Activated CD4-positive, CD25-positive, alpha-beta regulatory T cell treated with anti-CD3 and anti-CD28 coated beads, Interleukin-2, amount 50 U/mL, for 72 hours (primary cell): ENCODE measurements at places on chromosomes 5 and 9.
A peak's percentile ranks its signal among the peaks of the same experiment; 100 is the strongest.

DNA sequence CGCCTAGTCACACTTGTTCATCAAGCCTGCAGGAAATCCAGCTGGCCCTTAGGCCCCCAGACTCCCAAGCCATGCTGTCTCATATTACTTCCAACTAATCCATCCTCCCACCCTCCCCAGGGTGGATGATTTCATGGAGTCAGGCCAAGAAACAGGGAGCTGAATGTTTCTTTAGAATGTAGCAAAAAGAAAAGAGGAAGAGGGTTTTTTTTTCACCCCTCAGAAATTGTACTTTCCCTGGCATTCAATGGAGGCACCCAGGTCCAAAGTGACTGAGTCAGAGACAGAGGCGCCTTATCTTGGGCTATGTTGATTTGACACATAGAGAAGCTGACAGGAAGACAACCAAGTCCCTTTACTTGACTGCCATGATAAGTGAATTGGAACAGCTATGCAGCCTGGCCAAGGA is 260.2 kb upstream of the NR4A3 start:
- DNase-seq, result no peak

DNA sequence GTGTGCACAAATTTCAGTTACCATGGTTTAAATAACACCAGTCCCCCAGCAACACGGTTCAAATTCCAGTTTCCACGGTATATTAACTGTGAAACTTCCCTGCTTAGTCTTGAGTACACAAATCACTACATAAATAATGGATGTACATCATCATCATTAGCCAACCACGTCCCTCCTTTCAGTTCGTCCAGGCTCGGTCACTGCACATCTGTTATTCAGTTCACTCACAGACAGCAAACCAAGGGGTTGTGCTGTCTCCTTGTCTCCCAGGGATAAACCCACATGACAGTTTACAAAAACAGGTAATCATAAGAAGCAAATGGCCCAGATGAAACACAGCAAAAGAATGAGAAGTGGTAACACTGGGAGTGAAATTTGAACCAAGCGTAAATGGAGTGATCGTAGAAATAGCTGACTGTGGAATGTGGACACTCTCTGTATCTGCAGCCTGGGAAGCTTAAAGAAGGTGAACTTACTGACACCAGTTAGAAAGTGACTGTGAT is 61.0 kb upstream of the RAD23B start:
- DNase-seq, result no peak

- DNase-seq, result no peak
Observed at GRCh38 chr9:71630377-71630995, 137.8 kb downstream of the CEMIP2 start.

GRCh38 chr9:12816656-12817101 is 41.9 kb downstream of the LURAP1L start:
- no peak for DNase-seq

- DNase-seq, result no peak
Observed at GRCh38 chr5:180130876-180131740, 59.5 kb upstream of the RNF130 start.

GRCh38 chr9:17631396-17631795 is 52.5 kb downstream of the SH3GL2 start:
- no peak for DNase-seq

DNA sequence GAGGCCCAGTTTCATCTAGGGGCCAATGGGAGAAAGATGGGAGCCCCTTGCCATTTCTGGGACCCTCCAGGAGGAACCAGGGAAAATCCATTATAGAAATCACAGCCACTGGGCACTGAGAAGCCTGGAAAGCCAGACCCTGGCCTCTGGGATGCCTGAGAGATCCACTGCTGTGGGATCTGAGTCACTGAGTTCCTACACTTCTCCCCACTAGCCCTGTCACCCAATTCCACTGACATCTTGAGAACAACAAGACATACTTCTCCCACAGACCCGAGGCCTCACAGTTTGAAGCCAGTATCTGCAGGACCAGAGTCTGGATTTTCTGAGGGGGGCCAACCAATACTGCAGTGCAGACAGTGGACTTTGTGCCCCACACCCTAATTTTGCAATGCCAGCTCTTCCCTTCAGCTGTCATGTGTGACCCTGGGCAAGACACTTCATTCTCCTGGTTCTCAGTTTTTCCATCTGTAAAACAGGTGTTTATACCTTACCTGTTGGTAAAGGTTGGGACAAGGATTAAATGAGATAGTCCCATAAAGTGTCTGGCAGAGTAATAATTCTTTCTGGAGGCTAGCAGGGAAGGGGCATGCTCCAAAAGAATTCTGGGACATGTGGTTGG is 46.5 kb downstream of the CXXC5 start:
- DNase-seq, result no peak

DNA sequence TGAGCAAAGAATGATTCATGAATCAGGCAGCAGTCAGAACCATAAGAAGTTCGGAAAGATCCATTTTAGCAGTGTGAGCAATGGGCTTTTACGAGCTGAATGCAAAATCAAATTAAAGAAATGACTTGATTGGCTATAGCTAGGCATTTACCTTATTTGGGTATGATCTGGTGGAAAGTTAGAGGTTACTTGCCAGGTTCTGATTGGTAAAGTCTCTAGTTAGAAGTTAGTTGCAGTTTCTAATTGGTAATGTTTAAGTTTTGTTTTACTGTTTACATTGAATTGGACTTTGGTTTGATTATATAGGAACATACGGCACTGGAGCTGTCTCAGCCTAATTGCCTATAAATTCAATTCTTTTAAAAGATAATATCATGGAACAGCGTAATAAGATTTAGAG is 97.9 kb downstream of the ITGA1 start:
- no peak for DNase-seq

GRCh38 chr5:100623719-100624118 is 88.5 kb downstream of the FAM174A start:
- DNase-seq, result no peak

GRCh38 chr9:13841746-13842462 is 472.0 kb downstream of the NFIB start:
- no peak for DNase-seq

DNA sequence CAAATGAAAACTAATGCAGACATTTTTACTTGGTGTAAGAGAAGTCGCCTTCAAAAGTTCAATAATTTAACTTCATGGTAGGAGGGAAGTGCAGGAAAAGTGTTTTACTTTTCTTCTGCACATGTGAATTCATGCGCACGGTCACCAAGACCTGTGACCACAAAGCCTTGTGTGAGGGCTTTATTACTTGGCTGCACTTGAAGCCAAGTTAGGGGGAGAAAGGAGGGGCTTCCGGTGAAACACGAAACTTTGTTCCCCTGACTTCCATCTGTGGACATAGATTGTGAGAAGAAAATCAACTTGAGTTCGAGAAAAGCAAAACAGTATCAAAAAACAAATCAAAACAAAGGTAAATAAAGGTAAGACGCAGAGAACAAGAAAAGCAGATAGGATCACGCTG is 239.9 kb downstream of the ROR2 start:
- no peak for DNase-seq

DNA sequence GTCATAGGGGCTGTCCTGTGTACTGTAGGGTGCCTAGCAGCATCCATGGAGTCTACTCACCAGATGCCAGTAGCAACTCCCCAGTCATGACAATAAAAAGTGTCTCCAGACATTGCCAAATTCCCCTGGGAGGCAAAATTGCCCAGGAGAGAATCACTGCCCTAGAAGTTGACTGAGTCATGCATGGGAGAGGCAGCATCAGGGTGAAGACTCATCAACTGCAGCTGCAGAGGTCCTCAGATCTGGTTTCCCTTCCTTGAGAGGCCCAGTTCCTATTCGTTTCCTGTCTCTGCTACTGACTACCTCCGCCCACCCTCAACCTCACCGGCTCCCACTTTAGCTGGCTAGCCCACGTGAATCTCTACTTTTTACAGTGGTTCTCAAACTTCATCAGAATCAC is 88.6 kb upstream of the AGXT2 start:
- DNase-seq, result no peak

DNA sequence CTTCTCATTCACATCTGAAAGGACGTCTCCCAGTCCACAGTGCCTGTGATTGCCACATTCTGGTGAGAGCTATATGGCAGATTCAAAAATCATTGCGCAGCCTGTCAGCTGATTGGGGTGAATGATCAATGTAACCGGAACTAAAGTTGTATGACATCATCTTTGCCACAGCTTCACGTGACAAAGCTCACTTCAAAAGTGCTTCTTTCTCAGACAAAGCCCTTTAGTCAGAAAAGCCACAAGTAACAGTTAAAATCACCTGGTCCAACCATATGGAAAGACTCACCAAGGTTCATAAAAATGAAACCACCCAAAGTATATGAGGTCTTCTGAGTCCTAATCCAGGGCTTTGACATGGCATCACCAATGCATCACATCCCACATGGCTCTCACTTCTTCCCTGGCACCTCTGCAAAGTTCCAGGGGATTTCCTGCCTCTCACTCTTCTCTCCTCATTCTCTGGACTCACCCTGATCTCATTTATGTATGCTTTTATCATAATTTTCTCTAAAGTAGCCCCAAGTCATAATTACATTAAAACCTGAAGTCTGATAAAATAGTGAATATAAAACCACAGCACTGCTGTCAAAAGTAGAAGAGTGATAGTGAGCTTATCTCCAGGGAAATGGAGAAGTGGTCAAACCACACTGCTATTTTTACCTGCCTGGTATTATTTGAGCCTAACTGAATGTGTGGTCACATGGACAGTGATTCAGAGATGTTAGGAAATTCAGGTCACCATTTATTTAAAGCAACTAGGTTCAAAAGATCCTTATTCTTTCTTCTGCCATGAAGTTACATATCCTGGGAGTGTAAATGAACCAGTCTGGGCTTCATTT is 193.1 kb upstream of the PTGER4 start:
- peak; percentile 43 for DNase-seq

- no peak for DNase-seq
Observed at GRCh38 chr9:129669141-129669718, 3.8 kb downstream of the PRRX2 start.

DNA sequence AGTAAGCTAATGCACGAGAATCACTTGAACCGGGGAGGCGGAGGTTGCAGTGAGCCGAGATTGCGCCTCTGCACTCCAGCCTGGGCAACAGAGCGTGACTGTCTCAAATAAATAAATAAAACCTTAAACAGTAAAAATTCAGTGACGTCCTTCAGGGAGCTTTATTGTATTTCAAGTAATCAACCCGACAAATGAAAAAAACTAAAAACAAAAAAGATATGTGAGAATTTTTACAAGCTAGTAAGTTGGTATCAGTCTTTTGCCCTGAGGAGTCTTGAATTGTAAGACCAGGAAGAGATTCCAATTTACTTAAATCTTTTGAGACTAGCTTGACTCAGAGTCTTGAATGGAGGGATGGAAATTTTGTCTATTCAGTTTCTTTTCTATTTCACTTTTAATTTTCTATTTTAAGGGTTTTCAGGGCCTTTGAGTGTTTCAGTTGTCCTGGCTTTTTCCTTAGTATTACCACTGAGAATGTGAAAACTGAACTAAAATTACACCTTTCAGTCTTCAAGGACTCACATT is 126.0 kb upstream of the DHFR start:
- no peak for DNase-seq

GRCh38 chr9:18114559-18115475 is 359.1 kb upstream of the ADAMTSL1 start:
- DNase-seq, result no peak

DNA sequence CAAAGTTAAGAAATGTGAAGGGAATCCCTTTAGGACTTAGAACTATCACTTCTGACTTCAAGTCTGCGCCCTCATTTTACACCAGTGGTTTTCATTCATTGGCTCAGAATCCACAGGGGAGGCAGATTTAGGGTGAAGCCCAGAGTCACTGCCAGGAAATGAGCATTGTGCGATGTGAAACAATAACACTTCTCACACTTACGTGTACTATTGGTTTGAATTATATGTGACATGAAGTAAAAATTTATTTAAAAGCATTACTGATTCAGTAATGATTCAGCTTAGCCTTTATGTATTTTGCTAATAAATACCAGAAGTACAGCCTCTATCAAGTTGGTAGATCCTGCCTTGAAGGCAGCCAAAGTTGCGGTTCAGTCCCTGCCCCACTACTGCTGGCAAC is 98.6 kb downstream of the PAM start:
- DNase-seq, result no peak

GRCh38 chr9:129988607-129989361 is 54.2 kb downstream of the FNBP1 start:
- no peak for DNase-seq

- DNase-seq, result no peak
Observed at GRCh38 chr5:143224672-143225071, 178.8 kb downstream of the NR3C1 start.

GRCh38 chr9:128636024-128636390 is 20.6 kb downstream of the DYNC2I2 start:
- DNase-seq, result no peak

DNA sequence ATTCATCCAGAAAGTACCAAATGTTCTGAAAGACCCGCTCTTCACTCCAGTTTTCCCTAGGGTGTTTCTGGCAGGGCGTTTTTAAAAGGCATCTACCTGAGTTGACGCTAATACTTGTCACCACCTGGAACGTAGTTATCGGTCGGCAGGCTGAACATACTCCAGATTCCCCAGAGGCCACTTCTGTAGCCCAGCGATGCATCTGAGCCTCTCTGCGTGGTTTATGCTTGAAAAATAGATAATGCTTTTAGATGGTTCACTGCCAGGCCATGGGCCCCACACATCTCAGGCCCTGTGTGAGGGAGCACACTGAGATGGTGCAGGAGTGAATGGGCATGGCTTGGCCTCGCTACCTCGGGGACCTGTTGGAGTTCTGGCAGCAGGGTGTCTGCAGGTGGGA is 33.0 kb upstream of the NCS1 start:
- DNase-seq, result no peak

GRCh38 chr5:157445745-157446411 is 14.1 kb upstream of the NIPAL4 start:
- DNase-seq, result no peak

DNA sequence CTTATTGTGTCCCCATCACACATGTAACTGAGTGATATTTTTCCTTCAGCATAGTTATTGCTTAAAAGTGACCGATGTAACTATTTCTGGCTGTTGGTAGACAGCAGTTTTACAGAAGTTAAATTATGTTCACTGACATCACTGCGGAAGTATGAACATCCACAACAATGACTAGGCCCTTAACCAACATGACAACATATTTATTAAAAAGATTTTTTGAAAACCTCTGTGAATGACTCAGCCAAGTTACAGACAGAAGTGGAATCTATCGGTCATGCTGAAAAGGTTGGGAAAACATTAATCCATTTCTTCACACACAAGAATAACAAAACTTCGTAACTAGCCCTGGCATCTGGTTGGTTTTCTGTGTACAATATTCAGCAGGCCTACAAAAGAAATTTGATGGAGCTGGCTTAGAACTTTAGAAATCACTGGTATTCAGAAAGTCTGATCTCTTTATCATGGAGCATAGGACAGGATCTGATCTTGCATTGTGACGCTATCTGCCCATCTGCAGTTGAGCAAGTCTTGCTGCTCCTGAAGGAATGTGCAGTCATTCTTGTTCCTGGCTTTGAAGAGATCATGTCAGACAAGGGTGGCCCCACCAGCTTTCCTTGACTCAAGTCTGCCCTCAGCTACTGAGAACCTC is 6.5 kb downstream of the GLIS3 start:
- no peak for DNase-seq

DNA sequence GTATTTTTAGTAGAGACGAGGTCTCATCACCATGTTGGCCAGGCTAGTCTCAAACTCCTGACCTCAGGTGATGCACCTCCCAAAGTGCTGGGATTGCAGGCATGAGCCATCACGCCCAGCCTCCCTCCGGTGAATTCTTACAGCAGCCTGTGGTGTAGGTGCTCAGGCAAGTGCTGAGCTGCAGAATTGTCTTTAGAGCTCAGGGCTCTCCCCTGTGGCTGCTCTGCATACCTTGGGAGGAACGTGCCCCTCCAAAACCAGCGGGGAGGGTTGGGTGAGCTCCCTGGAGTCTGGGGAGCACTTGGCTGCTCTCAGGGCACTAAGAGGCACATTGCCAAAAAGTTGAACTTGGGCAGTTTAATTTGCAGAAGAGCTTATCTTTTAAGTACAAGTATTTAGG is 29.4 kb downstream of the SECISBP2 start:
- DNase-seq, result no peak
